ENCODE measurements at places on chromosomes 2 and 18.

GRCh38 chr2:76998704-76999103 is 523.5 kb downstream of the LRRTM4 start:
- no peak for DNase-seq

DNA sequence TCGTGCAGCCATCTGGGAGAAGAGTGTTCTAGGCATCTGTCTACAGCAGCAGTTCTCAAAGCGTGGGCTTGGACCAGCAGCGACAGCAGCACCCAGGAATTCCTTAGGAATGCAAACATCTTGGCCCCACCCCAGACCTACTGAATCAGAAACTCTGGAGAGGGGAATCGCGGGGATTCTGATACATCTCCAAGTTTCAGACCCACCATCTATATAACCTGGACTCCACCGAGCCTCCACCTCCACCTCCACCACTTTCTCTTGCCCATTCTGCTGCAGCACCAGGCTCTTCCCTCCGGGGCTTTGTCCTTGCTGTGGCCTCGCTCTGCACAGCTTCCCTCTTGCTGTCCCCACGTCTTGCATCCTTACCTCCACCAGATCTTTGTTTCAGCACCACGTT is 256.4 kb downstream of the BCL2 start:
- no peak for DNase-seq

DNA sequence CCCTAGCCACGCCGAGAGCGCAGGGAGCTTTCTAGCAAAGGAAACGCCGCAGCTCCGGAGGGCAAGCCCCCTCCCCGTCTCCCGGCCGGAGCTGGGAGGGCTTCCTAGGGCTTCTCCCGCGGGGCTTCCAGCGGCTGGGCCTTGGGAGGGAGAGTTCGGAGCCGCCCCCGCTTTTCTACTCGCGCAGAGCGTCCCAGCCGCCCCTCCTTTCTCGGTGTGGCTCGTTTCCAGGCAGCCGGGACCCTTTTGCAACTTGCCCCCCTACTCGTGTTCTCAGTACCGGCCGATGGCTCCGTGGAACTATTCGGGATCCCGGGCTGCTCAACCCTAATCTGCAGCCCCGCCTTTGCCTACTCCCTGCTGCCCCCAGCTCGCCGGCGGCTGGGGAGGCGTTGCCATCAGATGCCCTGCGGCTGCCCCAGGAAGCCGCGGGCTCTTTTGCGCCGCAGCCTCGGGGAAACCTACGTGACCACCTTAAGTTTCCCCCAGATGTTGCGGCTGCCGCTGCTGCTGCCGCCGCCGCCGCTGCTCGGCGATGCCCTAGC is 1.5 kb upstream of the NR4A2 start:
- peak; percentile 76 for DNase-seq

GRCh38 chr2:85308896-85309555 is 18.8 kb downstream of the TGOLN2 start:
- peak; percentile 26 for DNase-seq

GRCh38 chr2:197232010-197232409 is 78.6 kb downstream of the ANKRD44 start:
- no peak for DNase-seq

DNA sequence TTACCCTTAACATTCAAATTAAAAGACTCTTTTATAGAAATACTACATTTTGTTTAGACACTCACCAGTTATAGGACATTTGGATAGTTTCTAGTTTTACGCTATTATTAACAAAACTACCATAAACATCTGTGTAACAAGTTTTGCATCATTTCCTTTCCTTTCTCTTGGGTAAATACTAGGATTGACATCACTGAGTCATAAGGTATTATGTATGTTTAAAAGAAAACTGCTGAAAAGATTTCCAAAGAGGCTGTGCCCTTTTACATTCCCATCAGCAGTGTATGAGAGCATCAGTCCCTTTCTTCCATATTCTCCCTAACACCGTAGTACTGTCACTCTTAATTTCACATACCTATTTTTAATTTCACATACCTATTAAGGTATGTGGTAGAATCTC is 130.6 kb downstream of the USP34 start:
- no peak for DNase-seq

DNA sequence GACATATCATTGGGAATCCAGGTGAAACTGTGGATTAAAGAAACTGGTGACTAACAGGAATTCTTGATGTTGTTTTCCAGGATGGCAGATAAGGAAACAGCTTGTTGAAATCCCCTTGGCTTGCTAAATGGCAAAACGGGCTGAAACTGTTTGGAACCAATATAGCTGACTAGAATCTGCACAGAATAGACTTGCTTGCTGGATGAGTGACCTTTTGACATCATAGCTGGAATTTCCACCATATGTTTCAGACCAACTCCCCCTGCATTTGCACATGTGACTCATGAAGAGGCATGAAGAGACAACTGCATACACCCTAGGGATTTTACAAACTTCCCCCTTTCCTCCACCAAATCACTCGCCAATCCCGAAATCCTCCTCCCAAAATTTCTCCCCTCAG is 87.7 kb upstream of the LYPD1 start:
- no peak for DNase-seq

GRCh38 chr2:227095346-227095745 is 68.7 kb downstream of the COL4A4 start:
- no peak for DNase-seq

DNA sequence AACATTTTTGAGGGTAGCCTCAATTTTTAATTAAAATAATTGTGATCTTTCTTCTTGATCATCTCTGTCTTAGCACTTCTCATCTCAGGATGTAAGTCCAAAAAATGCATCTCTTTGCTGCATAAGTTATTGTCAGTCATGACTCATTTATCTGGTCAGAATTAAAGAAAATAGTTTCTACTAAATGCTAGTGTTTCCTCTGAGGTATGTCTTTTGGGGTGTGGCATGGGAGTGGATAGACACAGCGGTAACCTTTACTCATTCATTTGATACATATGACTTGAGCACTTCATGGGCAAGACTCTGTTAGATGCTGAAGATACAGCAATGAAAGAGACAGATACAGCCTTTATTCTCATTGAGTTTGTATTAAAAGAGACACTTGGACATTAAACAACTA is 284.7 kb downstream of the IRS1 start:
- no peak for DNase-seq

- no peak for DNase-seq
Measured at GRCh38 chr2:193446967-193447366, 1252.2 kb upstream of the TMEFF2 start.

DNA sequence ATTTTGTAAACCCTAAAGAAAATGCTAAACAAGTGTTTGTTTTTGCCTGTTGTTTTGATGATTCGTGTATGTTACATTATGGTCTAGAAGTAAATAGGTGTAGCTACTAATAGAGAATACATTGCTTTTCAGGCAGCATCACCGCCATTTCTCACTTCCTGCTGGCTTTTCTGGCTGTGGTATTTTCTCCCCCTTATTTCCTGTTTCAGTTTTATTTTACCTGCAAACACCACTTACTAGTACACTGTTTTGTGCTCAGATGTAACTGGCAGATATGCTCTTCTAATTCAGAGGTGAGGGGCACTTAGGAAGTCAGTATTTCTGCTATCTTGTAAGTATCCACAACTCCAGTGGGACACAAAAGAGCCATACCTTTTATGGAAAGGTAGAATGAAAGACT is 38.1 kb upstream of the SLC3A1 start:
- DNase-seq = no peak

DNA sequence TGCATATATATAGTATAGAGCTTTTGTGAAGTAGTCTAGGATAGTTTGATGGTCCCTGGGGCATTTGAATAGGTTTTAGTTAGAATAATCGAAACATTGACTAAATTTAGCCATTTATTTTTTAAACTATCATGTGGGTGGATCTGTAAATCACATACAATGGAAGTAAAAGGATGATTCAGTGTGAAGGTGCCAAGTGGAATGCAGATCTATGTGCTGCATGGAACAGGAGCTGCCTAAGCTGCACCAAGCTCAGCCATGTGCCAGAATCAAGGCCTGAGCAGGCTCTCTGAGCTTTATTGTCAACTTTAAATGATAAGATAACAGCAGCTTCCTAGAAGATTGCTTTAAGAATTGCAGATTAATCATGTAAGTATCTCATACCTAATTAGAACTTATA is 1996.2 kb upstream of the PIK3C3 start:
- DNase-seq = no peak

DNA sequence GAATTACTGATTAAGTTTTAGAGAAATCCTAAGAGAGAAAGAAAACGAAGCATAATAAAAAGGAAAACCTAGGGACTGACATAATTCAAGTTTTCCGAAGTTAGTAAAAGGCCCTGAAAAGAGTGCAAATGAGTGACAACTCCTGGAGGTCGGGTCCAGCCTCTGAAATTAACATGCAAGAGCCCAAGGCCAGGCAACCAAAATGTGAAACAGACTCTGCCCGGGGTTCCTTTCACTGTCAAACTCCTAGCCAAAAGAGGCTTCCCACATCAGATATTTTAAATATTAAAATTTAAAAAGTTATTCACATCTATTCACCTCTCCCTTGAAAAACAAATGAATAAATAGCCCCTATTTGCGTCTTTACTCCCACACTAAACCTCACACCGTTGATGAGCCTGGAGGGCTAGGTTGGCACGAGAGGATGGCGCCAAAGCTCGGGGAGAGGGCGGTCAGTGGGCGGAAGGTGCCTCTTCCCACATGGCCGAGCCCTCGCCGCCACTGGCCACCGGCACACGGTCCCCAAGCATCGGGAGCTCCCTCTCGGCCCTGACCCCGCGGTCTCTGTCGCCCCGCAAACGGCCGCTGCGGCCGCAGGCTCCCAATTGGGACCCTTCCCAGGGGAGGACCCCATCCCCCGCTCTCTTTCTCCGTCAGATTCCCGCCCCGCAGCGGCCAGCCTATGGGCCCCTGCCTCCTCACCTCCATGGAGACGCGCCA is 630 bp downstream of the PPM1G start:
- no peak for DNase-seq
